Osteocyte (in vitro differentiated cells): ENCODE measurements at places on chromosomes 12 and 14. TPM values are rescaled to one million over a fixed set of nuclear protein-coding genes. Genes with fewer than 3 reads are reported as not detected.

GRCh38 chr12:41089438-41089837 lies 98.7 kb upstream of the PDZRN4 start:
- H3K4me3 ChIP-seq: no peak overlapping the region
- no peak overlapping the region for H3K27ac ChIP-seq
- no peak for DNase-seq
- H3K4me1 ChIP-seq: no peaks in the 10 kb centered on the region
- peaks cover 6% of the 10 kb centered on the region for H3K27me3 ChIP-seq

DNA sequence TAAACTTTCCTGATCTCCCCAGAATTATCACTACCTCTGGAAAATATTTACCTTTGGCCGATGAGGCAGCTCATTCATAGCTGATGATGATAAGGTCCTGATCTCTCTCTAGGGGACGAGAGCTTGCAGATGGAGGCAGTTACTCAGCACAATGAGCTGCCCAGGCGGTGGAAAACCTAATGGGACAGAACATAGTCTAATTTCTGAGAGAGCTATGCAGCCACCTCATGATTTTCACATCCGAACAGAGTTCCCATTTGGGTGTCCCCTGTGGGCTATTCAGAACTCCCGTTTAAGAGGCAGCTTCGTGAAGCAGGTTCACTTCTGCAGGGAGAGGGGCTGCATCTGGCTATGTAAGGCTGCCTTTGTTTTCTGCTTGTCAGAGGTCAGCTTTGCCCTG lies 724.6 kb upstream of the TMEM132C start:
- no peak overlapping the region for H3K4me3 ChIP-seq
- H3K27me3 ChIP-seq: no peaks in the 10 kb centered on the region
- H3K36me3 ChIP-seq: no peaks in the 10 kb centered on the region
- DNase-seq: no peak
- no peak overlapping the region for H3K27ac ChIP-seq

GRCh38 chr14:101761881-101762529 lies 496 bp downstream of the PPP2R5C start:
- peaks cover 15% of the 10 kb centered on the region for H3K4me1 ChIP-seq
- H3K27ac ChIP-seq: no peak overlapping the region
- peak overlapping the region; percentile 82 for H3K4me3 ChIP-seq
- DNase-seq: no peak
- peaks cover 26% of the 10 kb centered on the region for H3K36me3 ChIP-seq

DNA sequence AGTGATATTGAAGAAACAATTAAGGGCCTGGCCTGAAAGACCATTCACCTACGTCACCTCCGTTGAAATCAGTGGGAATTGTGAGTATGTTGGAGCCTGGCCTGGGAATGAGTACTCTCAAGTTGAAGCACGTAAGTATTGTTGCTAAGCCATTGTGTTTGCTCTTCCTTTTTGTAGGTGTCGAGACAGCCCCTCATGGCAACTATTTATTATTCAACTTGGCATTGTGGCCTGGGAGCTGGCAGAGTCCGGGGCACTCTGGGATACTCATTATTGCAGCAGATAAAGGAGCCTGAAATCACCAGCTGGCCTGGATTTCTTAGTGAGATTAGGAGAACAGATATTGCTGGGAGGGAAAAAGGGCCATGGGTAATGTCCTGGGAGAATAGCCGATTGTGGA lies 147.4 kb downstream of the C12orf75 start:
- no peak overlapping the region for H3K4me3 ChIP-seq
- H3K4me1 ChIP-seq: peaks cover 18% of the 10 kb centered on the region
- no peak overlapping the region for H3K27ac ChIP-seq
- no peaks in the 10 kb centered on the region for H3K27me3 ChIP-seq
- H3K36me3 ChIP-seq: no peaks in the 10 kb centered on the region

DNA sequence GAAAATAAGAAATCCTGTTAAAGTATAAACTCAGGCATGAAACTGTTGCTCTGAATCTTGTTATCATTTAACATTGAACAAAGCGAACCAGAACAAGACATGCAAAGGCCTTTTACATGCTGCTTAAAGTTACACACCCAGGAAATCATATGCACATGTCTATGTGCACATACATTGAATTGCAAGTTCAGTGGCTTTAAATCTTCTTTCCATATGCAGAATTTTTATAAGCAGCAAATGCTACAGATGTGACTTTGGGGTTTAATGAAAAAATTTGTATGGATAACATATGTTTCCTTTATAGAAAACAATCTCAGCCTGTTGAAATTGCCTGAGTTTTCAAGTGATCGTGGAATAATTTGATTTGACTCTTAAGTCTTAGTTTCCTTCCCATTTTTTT lies 193.9 kb downstream of the AEBP2 start:
- no peaks in the 10 kb centered on the region for H3K27me3 ChIP-seq
- H3K27ac ChIP-seq: no peak overlapping the region
- no peaks in the 10 kb centered on the region for H3K36me3 ChIP-seq
- H3K4me1 ChIP-seq: no peaks in the 10 kb centered on the region
- no peak overlapping the region for H3K4me3 ChIP-seq
- no peak for DNase-seq

DNA sequence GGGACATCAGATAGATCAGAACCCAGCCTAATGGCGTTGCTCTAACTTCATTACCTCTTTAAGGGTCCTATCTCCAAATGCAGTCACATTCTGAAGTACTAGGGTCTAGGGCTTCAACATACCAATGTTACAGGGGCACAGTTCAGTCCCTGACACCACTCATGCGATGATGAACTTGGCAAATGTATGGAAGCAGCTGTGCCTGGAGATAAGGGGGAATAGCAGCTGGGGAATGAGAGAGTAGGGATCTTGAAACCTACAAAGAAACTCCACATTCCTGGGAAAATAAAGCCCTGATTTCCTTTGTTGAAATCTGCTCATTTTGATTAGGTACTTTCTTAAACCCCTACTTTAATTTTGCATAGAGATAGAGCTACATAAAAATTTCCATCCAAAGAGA lies 20.5 kb upstream of the TMCC3 start:
- DNase-seq: no peak
- no peak overlapping the region for H3K27ac ChIP-seq
- H3K4me3 ChIP-seq: no peak overlapping the region
- H3K4me1 ChIP-seq: no peaks in the 10 kb centered on the region

GRCh38 chr12:13208533-13209435 lies 12.3 kb downstream of the EMP1 start:
- no peak overlapping the region for H3K4me3 ChIP-seq
- peak overlapping the region; percentile 46 for H3K27ac ChIP-seq
- peaks cover 73% of the 10 kb centered on the region for H3K4me1 ChIP-seq
- peaks cover 1% of the 10 kb centered on the region for H3K36me3 ChIP-seq
- H3K27me3 ChIP-seq: no peaks in the 10 kb centered on the region

GRCh38 chr14:81519200-81520011 lies 14.2 kb downstream of the SEL1L start:
- H3K27me3 ChIP-seq: no peaks in the 10 kb centered on the region
- H3K4me3 ChIP-seq: no peak overlapping the region
- DNase-seq: no peak
- peak overlapping the region; percentile 50 for H3K27ac ChIP-seq
- peaks cover 39% of the 10 kb centered on the region for H3K36me3 ChIP-seq
- peaks cover 24% of the 10 kb centered on the region for H3K4me1 ChIP-seq

GRCh38 chr12:46082490-46083200 lies 92.3 kb upstream of the SCAF11 start:
- H3K27me3 ChIP-seq: peaks cover 22% of the 10 kb centered on the region
- no peak overlapping the region for H3K4me3 ChIP-seq
- DNase-seq: no peak
- no peak overlapping the region for H3K27ac ChIP-seq
- H3K36me3 ChIP-seq: peaks cover 8% of the 10 kb centered on the region
- no peaks in the 10 kb centered on the region for H3K4me1 ChIP-seq

GRCh38 chr14:96584199-96584906 lies 82.2 kb downstream of the PAPOLA start:
- no peak overlapping the region for H3K27ac ChIP-seq
- no peak overlapping the region for H3K4me3 ChIP-seq
- peak; percentile 81 for DNase-seq
- H3K36me3 ChIP-seq: no peaks in the 10 kb centered on the region
- H3K27me3 ChIP-seq: peaks cover 13% of the 10 kb centered on the region
- no peaks in the 10 kb centered on the region for H3K4me1 ChIP-seq

GRCh38 chr12:7608184-7608911 lies 57.4 kb downstream of the APOBEC1 start:
- peaks cover 12% of the 10 kb centered on the region for H3K27me3 ChIP-seq

DNA sequence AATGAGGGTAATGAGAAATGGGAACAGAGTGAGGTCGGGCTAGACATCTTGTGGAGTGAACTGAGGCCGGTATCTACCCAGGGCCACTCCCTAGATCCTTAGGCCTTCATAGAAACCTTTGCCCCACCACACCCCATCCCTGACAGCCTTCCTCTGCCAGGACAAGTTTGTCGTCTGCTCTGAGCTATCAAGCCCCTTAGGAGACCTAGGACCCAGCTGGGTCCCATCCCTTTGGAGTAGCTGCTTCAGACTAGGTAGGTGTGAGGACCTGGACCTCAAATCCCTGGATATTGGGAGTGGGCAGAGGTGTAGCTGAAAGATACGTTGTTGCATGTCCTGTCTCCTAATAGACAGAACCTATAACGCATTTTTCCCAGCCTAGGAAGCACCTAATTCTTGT lies at the start of gene TMEM253:
Gene TMEM253, plus strand, starts transcription at position 136 of the 400 bp plus-strand sequence. CDS start 278 bp downstream, outside the sequence.
- peaks cover 47% of the 10 kb centered on the region for H3K4me1 ChIP-seq
- no peaks in the 10 kb centered on the region for H3K36me3 ChIP-seq
- peak within 1 kb of the TSS; percentile 18 for H3K4me3 ChIP-seq
- H3K27me3 ChIP-seq: no peaks in the 10 kb centered on the region
- H3K27ac ChIP-seq: no peak within 1 kb of the TSS

- peak overlapping the region; percentile 48 for H3K27ac ChIP-seq
- H3K4me3 ChIP-seq: no peak overlapping the region
- no peak for DNase-seq
- peaks cover 15% of the 10 kb centered on the region for H3K4me1 ChIP-seq
Observed at GRCh38 chr12:57342207-57342691, 88.6 kb downstream of the R3HDM2 start.

GRCh38 chr14:52304248-52304904 lies 9.7 kb upstream of the PTGER2 start:
- peaks cover 21% of the 10 kb centered on the region for H3K4me1 ChIP-seq
- H3K4me3 ChIP-seq: no peak overlapping the region
- no peaks in the 10 kb centered on the region for H3K27me3 ChIP-seq
- H3K36me3 ChIP-seq: no peaks in the 10 kb centered on the region
- DNase-seq: no peak
- peak overlapping the region; percentile 9 for H3K27ac ChIP-seq

- H3K4me1 ChIP-seq: no peaks in the 10 kb centered on the region
- no peak overlapping the region for H3K27ac ChIP-seq
- no peaks in the 10 kb centered on the region for H3K27me3 ChIP-seq
- H3K36me3 ChIP-seq: no peaks in the 10 kb centered on the region
- peak; percentile 76 for DNase-seq
Observed at GRCh38 chr14:104499784-104500760, 79.5 kb upstream of the C14orf180 start.

DNA sequence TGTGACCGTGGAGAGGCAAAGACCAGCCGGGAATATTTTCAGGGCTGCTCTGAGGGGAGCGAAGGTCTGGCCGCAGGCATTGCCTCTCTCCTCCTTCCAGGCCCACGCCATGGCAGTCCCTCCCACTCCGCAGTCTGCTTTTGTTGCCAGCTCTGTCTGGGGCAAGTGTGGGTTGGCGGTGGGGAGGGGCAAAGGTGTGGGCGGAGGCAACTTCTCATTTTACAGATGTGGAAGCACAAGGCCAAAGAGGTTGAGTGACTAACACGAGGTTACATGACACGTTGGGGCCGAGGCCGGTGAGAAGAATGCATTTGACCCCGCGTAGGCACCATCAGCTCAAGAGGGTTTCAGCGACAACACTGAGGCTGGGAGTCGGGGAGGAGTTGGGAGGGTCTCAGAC lies 6.1 kb upstream of the FAIM2 start:
- H3K4me1 ChIP-seq: peaks cover 11% of the 10 kb centered on the region
- no peaks in the 10 kb centered on the region for H3K36me3 ChIP-seq
- H3K27ac ChIP-seq: no peak overlapping the region
- no peak overlapping the region for H3K4me3 ChIP-seq
- DNase-seq: no peak

DNA sequence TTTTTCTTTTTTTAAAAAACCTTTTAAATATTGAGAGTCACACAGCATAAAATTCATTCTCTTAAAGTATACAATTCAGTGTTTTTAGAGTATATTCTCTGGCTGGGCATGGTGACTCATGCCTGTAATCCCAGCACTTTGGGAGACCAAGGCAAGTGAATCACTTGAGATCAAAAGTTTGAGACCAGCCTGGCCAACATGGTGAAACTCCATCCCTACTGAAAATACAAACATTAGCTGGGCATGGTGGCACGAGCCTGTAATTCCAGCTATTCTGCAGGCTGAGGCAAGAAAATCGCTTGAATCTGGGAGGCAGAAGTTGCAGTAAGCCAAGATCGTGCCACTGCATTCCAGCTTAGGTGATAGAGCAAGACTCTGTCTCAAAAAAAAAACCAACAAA lies 68.4 kb upstream of the BCAT1 start:
- no peak overlapping the region for H3K27ac ChIP-seq
- no peaks in the 10 kb centered on the region for H3K36me3 ChIP-seq
- no peak overlapping the region for H3K4me3 ChIP-seq
- no peaks in the 10 kb centered on the region for H3K27me3 ChIP-seq

GRCh38 chr12:88750867-88751543 lies 170.7 kb upstream of the KITLG start:
- peaks cover 16% of the 10 kb centered on the region for H3K4me1 ChIP-seq
- H3K27me3 ChIP-seq: no peaks in the 10 kb centered on the region
- no peak overlapping the region for H3K27ac ChIP-seq
- H3K36me3 ChIP-seq: no peaks in the 10 kb centered on the region
- no peak overlapping the region for H3K4me3 ChIP-seq
- DNase-seq: no peak

DNA sequence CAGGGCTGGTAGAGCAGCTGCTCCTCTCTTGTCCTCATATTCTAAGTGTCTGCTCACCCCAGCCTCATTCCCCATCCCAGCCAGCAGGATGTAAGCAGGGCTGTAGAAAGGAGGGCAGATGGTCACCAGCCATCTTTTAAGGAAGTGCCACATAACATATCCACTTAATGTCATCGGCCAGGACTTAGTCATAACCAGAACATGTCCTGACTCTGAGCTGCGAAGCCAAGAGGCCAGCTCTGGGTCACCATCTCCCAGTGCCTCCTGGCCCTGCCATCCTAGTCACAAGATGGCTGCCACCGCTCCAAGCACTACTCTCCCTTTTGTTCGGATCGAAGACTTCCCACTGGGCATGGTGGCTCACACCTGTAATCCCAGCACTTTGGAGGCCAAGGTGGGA lies 123.9 kb downstream of the PLXNC1 start:
- H3K4me1 ChIP-seq: peaks cover 9% of the 10 kb centered on the region
- H3K4me3 ChIP-seq: no peak overlapping the region

- H3K27me3 ChIP-seq: peaks cover 19% of the 10 kb centered on the region
- no peaks in the 10 kb centered on the region for H3K36me3 ChIP-seq
- H3K4me3 ChIP-seq: no peak overlapping the region
- no peaks in the 10 kb centered on the region for H3K4me1 ChIP-seq
- DNase-seq: no peak
- H3K27ac ChIP-seq: no peak overlapping the region
Observed at GRCh38 chr14:47665337-47666134, 9.9 kb downstream of the MDGA2 start.

- no peaks in the 10 kb centered on the region for H3K27me3 ChIP-seq
- H3K36me3 ChIP-seq: no peaks in the 10 kb centered on the region
- no peak overlapping the region for H3K4me3 ChIP-seq
- peaks cover 11% of the 10 kb centered on the region for H3K4me1 ChIP-seq
- no peak overlapping the region for H3K27ac ChIP-seq
Observed at GRCh38 chr14:84340938-84341337, 1189.0 kb upstream of the FLRT2 start.

The TRHDE gene
- total RNA-seq: 0.21 and 0.64 TPM in 2 replicates

The ADAMTS20 gene
- not detected in 2 replicates for total RNA-seq

The USP30 gene
- 18.1 and 18.2 TPM in 2 replicates for total RNA-seq

The IRF2BPL gene
- 107 and 120 TPM in 2 replicates for total RNA-seq

The LTBP2 gene
- 377 and 379 TPM in 2 replicates for total RNA-seq

The SLC25A21 gene
- 0.56 and 1.2 TPM in 2 replicates for total RNA-seq
